ENCODE measurements at places on chromosomes 1 and 21. TPM values are rescaled to one million over a fixed set of nuclear protein-coding genes. Genes with fewer than 3 reads are reported as not detected.

Gene WDR64
- not detected for total RNA-seq

Gene CD1B
- total RNA-seq: not detected

- no peaks in the 10 kb centered on the region for H3K27me3 ChIP-seq
- H3K27ac ChIP-seq: no peak overlapping the region
- no peak for DNase-seq
- H3K36me3 ChIP-seq: no peaks in the 10 kb centered on the region
- H3K4me3 ChIP-seq: no peak overlapping the region
These were observed 25.2 kb downstream of the COA7 start for GRCh38 chr1:52672946-52673345.

DNA sequence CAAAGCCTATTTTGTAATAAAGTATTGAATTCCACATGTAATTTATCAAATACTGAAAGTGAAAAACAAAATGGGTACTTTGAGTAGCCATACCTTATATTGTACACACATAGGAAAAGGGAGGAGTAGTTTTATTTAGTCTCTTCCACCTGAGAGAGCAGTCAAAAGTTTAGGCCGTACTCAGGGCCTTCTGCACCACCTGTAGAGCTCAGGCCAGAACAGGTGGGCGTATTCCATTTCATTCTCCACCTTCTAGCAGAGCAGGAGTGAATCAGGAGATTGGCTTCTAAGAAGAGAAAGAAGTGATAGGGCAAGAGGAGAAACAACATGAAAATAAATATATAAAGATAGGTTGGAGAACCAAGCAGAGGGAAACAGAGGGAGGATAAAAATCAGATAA, 44.0 kb downstream of the TRAF5 start:
- H3K27ac ChIP-seq: no peak overlapping the region
- no peaks in the 10 kb centered on the region for H3K27me3 ChIP-seq

DNA sequence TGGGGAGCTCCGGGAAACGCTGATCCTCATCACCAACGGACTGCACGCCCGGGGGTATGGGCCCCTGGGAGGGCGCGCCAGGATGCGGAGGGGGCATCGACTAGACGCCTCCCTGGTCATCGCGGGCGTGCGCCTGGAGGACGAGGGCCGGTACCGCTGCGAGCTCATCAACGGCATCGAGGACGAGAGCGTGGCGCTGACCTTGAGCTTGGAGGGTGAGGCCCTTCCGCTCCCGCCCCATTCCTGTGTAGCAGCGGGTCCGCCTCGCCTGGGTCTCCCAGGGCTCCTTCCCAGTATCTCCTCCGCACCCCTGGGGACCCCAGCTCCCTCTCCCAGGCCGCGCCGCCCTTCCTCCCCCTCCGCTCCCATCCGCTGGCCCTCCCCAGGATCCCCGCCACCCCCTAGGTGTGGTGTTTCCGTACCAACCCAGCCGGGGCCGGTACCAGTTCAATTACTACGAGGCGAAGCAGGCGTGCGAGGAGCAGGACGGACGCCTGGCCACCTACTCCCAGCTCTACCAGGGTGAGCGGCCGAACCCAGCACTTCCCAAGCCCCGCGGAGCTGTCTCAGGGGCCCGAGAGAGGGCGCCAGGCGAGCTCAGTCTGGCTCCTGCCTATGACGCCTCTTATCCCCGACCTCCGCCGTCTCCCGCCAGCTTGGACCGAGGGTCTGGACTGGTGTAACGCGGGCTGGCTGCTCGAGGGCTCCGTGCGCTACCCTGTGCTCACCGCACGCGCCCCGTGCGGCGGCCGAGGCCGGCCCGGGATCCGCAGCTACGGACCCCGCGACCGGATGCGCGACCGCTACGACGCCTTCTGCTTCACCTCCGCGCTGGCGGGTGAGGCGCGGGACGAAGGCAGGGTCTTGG, 5.0 kb downstream of the HAPLN2 start:
- H3K27me3 ChIP-seq: peaks cover 100% of the 10 kb centered on the region
- no peak for DNase-seq
- peak overlapping the region; percentile 30 for H3K27ac ChIP-seq
- H3K4me3 ChIP-seq: peak overlapping the region; percentile 65
- H3K36me3 ChIP-seq: no peaks in the 10 kb centered on the region
- H3K4me1 ChIP-seq: peaks cover 24% of the 10 kb centered on the region

DNA sequence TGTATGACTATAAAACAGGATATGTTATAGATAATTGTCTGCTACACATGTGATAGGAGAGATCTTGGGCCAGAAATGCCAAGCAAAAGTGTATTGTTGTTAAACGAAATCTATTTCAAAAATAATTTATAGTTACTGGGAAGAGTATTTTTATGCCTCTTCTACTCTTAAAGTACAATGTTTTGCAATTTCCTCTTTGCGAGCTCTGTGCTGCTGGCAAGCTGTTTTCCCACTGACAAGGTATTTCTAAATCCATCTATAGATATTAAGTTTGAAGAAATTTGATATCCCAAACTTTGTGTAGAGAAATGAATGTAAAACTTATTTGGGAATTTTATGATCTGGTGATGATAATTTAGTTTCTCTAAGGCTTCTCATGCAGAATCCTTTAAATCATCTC, 63.3 kb upstream of the PTGFR start:
- no peaks in the 10 kb centered on the region for H3K4me1 ChIP-seq
- DNase-seq: no peak
- H3K27me3 ChIP-seq: no peaks in the 10 kb centered on the region
- H3K27ac ChIP-seq: no peak overlapping the region
- H3K4me3 ChIP-seq: no peak overlapping the region

GRCh38 chr1:26181586-26182382, 4.5 kb downstream of the CNKSR1 start:
- H3K4me1 ChIP-seq: peaks cover 4% of the 10 kb centered on the region
- DNase-seq: no peak
- H3K27me3 ChIP-seq: no peaks in the 10 kb centered on the region
- no peak overlapping the region for H3K4me3 ChIP-seq
- no peaks in the 10 kb centered on the region for H3K36me3 ChIP-seq
- peak overlapping the region; percentile 74 for H3K27ac ChIP-seq

DNA sequence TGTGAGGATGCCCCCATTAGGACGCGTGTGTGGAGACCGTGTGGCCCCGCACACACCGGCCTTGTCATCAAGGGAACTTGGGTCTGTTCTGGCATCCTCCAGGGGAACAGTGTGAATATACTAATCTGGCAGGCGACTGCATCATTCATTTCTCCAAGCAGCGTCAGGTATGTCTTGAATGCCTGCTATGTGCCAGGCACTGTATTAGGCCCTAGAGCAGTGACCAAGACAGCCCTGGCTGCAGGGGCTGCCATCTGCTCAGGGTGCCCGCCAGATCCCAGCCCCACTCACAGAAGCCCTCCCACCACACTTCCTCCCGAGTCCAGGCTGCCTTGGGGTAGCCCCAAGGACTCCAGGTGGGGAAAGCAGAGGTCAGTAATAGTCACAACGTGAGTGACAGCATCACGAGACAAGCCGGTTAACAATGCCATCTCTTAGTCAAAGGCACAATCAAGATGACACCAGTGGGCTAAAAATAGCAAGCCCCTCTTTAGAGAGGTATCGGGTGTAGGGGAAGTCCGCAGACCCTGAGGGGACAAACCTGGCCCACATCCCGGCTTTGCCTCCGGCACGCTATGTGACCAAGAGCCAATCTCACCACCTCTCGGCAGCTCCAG, 7.5 kb upstream of the LAPTM5 start:
- H3K36me3 ChIP-seq: no peaks in the 10 kb centered on the region
- H3K27ac ChIP-seq: no peak overlapping the region
- H3K4me1 ChIP-seq: peaks cover 16% of the 10 kb centered on the region
- no peaks in the 10 kb centered on the region for H3K27me3 ChIP-seq

- H3K4me3 ChIP-seq: no peak overlapping the region
- no peak overlapping the region for H3K27ac ChIP-seq
- H3K27me3 ChIP-seq: no peaks in the 10 kb centered on the region
- no peaks in the 10 kb centered on the region for H3K36me3 ChIP-seq
These were observed 201.7 kb upstream of the LMO4 start for GRCh38 chr1:87126886-87127505.
